Lung microvascular endothelial cell (primary cell): ENCODE measurements at places on chromosomes 1 and 21. TPM values are rescaled to one million over a fixed set of nuclear protein-coding genes. Genes with fewer than 3 reads are reported as not detected.

The HCRTR1 gene
- total RNA-seq: 1.5 and 5.4 TPM in 2 replicates

The PODN gene
- total RNA-seq: under 0.01 and 0.22 TPM in 2 replicates

The ASPM gene
- 3.0 and 15.7 TPM in 2 replicates for total RNA-seq

The NOTCH2 gene
- total RNA-seq: 8.7 and 19.8 TPM in 2 replicates

The HSPG2 gene
- 250 and 367 TPM in 2 replicates for total RNA-seq

The IGFN1 gene
- not detected in 2 replicates for total RNA-seq

The TMED5 gene
- 37.5 and 44.8 TPM in 2 replicates for total RNA-seq

The NMNAT2 gene
- 0.20 and 0.22 TPM in 2 replicates for total RNA-seq

The FCAMR gene
- total RNA-seq: not detected in 2 replicates

The ITLN2 gene
- not detected in 2 replicates for total RNA-seq
